SW480 (cell line): ENCODE measurements at places on chromosomes 3 and 15.

DNA sequence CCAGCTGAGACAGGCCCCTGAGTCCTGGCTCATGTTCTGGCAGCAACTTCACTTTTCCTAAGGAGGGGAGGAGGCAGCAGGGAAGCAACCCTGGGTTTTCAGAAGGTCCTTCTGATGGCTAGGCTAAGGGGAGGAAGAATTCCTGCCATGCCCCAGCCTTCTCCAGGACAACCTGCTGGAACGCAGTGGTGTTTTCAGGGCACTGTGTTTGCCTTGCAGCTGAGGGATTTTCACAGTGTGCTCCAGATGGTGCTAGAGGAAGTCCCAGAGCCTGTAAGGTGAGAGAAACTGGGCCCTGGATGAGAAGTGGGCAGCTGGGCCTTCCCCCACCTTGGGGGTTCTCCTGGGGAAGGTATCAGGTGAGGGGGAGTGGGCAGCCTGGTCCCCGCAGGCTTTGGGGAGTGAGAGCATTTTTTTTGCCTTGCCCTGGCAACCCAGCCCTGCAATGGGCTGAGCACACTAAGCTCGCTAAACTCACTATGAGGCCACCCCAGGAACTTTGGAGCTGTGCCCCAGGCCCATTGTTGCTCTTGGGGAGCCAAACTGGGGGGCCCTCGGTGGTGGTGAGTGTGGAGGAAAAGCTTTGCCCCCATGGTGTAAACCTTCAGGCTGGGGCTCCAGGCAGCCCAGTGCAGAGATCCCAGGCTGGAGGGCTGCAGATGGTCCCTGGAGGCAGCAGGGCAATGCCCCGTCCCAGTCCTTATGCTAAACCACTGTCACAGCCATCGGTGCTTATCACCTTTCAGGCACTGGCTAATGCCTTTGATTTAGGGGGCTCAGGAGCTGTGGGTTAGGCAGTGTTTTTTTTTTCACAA lies 41.1 kb downstream of the ACAA1 start:
- no peak for DNase-seq

DNA sequence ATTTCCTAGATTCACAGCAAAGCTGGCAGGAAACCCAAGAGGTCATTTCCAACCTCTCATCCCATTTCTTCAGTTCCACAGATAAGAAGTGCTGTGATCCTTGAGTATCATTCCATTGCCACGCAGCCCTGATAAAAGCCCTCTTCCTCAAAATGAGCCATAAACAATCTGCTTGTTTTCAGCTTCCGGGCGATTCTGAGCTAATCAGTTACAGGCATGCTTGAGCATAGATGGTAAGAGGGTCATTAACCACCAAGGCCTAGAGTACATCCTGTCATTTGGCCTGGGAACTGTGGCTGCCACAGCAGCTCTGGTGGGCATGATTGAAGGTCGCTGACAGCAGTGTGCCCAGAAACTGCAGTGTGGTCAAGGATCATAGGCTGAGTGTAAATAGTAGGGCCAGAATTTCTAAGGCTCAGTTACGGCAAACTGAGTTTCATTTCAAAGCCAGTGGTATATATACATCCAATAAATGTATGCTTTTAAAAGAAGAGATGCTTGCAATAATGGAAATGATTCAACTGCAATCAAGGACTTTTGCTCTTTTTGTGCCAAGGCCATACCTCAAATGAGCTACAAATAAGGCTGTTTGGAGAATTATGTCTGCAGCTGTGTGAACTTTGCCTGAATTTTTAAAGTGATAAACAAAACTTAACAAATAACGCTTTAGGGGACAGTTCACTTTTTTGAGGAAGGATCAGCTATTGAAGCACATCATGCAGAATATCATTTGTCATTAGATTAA lies 47.3 kb downstream of the P3H2 start:
- DNase-seq, result peak; percentile 27

GRCh38 chr15:70250208-70251201 lies 152.8 kb upstream of the TLE3 start:
- DNase-seq, result no peak

GRCh38 chr3:126519506-126520455 lies 2.2 kb upstream of the UROC1 start:
- DNase-seq, result peak; percentile 59

- no peak for DNase-seq
These were observed 16.0 kb downstream of the FOXL2NB start for GRCh38 chr3:138962854-138963560.

GRCh38 chr15:38961931-38962330 lies 397.3 kb upstream of the RASGRP1 start:
- DNase-seq, result no peak

DNA sequence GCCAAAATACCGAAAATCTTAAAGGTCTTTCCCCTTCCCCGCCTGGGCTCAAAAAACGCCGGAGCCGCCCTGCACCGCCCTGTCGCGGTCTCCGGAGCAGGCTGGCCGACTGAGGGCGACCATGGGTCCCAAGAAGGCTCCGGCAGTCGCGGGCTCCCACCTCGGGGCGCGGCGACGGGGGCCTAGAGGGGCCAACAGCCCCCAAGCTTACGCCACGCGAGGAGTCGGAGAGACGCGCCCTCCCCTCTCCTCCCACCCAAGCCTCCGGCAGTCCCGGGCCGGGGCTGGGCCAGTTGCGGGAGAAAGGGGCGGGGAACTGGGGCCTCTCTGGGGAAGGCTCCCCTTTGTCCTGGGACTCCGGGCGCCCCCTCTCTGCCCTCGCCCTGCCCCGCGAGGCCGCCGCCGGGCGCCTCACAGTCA lies 69.2 kb downstream of the GOLGA8B start:
- DNase-seq, result no peak

DNA sequence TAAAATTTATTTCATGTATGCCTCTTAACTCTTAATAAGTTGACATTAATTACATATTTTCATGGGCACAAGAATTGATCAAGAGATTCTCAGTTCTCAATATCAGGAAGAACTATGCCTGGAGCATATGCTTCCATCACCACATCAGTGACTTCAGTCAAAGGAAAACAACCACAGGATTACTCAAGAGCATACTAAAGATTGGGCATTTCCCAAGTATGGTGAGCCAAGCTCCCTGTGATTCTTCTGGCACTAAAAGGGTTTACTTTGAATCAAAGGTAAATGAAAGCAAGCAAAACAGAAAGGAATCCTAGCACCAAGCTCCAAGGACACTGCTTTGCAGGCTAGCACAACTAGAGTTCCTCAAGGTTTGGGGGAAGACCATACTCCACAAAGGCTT lies 44.6 kb downstream of the FMN1 start:
- no peak for DNase-seq

DNA sequence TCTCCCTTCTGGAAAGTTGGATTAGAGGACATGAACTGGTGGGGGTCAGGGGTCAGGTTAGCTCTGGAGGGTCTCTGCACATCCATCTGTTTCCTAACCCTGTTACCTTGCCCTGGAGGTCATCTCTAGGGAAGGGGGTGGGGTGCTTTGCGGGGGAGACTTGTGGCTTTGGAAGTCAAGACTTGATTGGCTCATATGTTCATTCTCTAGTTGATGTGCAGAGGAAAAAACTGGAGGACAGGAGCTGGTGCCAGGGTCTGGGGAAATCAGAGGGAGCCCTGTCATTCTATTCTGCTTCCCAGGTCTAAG lies 42.9 kb upstream of the ROPN1 start:
- no peak for DNase-seq

DNA sequence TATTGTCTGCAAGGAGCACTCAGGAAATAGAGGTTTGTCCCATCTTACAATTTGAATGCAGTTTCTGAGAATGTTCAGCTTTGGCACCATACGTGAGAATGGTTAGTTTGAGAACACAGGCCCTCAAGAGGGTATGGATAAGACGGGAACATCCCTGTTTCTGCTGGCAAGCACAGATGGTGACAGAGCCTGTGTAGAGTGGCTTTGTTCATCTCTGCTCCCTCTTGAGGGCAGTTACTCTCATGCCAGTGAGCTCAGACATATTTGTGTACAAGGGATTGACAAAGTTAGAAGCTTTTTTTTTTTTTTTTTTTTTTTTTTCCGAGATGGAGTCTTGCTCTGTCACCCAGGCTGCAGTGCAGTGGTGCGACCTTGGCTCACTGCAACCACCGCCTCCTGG lies 71.5 kb upstream of the FILIP1L start:
- no peak for DNase-seq

GRCh38 chr3:89052386-89052785 lies 55.0 kb upstream of the EPHA3 start:
- no peak for DNase-seq

DNA sequence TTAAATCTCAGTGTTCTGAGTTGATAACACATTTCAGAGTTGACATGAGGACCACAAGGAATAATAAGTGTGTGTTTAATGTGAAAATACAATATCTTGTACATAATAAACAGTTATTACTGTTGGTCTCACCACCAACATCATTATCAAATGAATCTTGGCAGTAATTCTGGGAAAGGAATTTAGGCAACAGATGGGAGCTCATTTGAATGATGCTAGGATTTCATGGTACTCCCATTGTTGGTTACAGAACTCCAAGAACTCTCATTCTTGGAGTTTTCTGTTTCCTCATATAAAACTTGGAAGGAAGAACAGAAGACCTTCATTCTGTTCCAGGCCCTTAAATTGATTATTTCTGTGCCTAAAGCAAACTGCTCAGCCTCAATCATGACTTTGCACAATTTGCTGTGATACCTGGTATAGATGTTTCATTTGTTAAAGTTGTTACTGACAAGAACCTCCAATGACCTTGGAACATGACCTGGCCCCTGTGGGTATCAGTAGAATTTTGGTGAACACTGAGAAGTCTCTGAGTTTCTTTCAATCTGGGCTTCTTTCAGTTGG lies 385.8 kb downstream of the LPP start:
- DNase-seq, result no peak

- no peak for DNase-seq
These were observed 296.9 kb upstream of the TBL1XR1 start for GRCh38 chr3:177494216-177494615.

GRCh38 chr15:78616506-78616905 lies 4.3 kb downstream of the CHRNA3 start:
- no peak for DNase-seq

GRCh38 chr15:84962955-84963354 lies 18.7 kb upstream of the PDE8A start:
- no peak for DNase-seq

DNA sequence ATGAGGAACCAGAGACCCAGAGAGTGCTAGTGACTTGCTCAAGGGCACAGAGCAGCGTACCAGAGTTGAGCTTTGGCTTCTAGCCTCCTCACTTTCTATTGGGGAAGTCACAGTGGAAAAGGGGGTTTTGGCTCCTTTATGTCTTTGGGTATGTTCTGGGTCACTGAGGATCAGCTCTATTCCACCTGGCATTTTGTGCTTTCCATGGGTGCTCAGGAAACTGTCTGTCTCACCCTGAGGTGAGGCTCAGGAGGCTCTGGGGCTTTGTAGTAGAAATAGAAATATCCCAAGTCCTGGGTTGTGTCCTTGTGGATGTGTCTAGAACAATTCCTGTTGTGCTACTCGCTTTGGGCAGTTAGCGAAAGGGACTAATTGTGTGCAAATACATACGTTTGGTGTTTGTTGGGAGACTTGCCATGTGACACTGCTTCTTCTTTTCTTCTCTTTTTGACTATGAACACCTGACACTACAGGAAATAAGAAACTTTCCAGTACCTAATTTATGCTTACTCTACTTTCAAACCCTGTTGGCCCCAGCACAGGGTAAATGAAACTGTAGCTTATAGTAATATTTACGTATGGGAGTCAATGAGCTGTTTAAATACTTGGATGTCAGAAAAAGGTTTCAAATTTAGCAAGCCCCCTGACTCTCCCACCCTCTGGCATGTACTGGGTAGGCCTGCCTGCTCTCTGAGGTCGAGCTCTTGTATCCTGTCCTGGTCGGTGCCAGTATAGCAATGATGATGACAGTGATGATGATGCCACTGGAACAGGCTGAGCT lies 35.6 kb downstream of the SMAD3 start:
- no peak for DNase-seq

GRCh38 chr15:76730262-76730661 lies 174.9 kb downstream of the SCAPER start:
- DNase-seq, result no peak

GRCh38 chr3:157502916-157503595 lies at the start of gene VEPH1:
TSS of gene VEPH1 (minus strand) at chr3:157503416. CDS start at chr3:157495349, 8,067 bp downstream.
- peak; percentile 23 for DNase-seq

DNA sequence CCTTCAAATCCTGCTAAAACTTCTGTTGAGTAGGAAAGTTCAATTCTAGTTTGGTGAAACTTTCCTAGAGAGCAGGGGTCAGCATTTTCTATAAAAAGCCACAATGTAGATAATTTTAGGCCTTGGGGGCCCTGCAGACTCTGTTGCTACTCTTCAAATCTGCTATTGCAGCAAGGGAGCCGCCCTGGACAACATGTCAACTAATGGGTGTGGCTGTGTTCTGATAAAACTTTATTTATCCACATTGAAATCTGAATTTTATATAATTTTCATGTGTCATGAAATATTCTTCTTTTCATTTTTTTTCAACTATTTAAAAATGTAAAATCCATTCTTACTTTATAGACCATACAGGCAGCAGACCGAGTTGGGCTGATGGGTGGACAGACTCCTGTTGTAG lies 67.4 kb upstream of the SAMMSON start:
- no peak for DNase-seq

DNA sequence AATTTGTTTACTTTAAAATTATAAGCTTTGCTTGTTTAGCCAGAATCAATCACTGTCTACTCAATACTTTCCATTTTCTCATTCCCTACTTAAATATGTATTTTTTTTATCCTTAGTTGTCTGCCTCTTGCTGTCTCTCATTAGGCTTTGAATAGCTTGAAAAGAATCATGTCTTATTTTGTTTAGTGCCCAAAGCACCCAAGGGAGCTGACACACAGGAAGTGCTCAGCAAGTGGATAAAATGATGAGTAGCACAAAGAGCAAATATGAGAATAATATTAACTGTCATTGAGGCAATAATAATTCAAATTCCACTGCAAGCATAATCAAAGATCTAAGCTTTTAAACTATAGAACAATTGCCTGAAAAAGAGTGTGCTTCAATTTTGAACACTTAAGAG lies 19.0 kb upstream of the IL1RAP start:
- no peak for DNase-seq

GRCh38 chr15:31200735-31201151 lies 99.2 kb upstream of the TRPM1 start:
- DNase-seq, result no peak

- DNase-seq, result no peak
These were observed 44.0 kb downstream of the NR2F2 start for GRCh38 chr15:96374499-96374898.

GRCh38 chr3:43286841-43287499 lies 630 bp downstream of the SNRK start:
- peak; percentile 51 for DNase-seq
